Right hindlimb (tissue), 1 donor: ENCODE measurements at places on chromosomes 6 and 20.
A peak's percentile ranks its signal among the peaks of the same experiment; 100 is the strongest.

DNA sequence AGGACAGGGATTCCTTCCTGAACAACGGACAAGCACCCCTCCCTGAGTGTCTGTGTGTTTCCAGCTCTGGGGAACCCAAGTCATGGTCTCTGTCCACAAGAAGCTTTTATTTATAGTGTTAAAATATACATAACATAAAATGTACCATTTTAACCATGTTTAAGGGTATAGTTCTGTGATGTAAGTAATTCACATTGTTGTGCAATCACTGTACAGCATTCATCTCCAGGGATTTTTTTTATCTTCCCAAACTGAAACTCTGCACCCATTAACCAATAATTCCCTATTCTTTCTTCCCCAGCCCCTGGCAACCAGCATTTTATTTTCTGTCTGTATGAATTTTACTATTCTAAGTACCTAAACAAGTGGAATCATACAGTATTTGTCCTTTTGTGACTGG, 84.2 kb downstream of the FOXF2 start:
- no peak for DNase-seq

DNA sequence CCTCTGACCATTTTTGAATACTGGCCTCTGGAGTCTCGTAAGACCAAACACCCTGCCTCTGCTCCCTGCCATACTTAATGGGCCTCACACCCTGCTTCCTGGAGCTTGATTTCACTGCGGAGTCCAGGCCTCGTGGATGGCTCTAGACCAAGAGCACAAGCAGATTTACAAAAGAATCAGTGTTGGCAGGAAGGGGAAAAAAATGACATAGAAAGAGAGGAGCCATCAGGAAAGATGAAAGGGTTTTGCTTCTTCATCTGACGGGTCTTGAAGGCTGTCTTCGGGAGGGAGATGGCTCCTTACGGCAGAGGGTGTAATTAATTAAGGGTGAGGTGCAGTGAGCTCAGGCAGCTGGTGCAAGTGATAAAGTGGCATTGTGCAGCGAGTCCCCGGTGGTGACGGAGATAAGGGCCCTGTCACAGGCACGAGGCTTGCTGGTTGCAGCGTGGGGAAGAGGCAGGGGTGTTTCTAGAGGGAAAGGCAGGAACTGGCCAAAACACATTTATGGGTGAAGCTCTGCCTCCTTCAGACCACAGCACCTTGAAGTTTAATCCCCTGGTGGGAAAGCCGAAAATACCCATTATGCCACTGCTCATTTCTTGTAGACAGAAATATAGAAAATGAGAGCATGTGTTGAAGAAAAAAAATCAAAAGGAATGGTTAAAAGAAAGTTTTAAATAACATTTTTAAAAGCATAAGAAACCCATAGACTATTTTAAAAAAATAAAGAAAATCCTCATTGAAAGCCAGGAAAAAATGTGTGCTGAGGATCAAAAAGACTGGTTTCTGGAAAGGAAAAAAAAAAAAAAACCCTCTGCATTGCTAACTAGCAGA, 128.6 kb upstream of the LRFN2 start:
- DNase-seq, result peak; percentile 25

DNA sequence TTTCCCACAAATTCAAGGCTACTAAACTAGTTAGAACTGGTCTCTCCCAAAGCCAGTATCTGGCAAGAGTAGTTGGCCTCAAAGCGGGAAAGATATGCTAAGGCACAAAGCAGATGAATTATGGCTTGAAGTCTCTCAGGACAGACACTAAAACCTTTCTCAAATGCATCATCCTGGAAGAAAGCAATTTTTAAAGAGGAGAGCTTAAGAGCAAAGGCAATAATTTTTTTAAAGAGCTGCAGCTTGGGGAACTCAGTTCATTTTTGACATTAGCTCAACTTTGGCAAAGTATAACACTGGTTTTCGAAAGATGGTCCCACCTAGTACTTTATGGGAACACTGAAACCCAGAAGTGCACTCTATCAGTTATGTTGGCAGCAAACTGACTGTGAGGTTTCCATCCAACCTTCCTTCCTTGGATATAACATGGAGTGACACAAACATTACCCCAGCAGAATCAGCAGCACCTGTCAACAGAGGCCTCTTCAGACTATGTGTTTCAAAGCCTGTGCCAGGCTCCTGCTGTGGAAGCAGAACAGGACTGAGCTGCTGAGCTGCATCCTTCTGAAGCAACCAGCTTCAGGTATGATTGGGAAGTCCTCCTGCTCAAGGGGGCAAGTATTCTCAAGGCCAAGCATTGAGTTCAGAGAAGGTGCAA, 852.3 kb upstream of the HS3ST5 start:
- peak; percentile 32 for DNase-seq

DNA sequence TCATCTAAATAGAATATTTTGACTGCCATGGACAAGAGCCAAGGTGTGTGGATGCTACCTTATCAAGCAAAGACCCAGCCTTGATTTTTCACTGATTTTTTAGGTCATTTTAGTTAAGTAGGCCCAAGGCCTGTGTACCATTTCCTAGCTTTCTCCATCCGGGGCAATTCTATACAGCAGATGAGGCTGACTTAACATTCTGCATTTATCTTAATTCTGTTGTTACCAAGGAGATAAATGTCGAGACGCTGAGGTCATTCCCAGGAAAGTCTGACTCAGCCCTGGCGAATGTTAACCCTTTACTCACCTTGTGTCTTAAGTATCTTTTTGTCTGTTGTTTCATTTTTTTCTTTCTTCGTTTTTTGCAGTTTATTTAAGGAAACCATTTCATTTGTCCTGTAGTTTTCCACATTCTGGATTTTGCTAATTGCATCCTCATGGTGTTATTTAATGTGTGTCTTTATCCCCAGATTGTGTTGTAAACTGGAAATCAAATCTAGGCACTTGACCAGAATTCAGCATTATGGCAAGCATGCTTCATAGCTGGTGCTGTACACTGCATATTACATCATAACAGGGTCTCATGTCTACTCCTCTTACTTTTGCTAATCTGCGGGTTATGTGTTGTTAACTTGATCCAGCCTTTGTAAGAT, 277.0 kb downstream of the CDKAL1 start:
- no peak for DNase-seq

- no peak for DNase-seq
Observed at GRCh38 chr20:20493701-20494100, 125.8 kb downstream of the INSM1 start.

- DNase-seq, result no peak
Observed at GRCh38 chr20:52242237-52243230, 51.0 kb upstream of the ZFP64 start.

- DNase-seq, result no peak
Observed at GRCh38 chr6:22236626-22237414, 60.0 kb downstream of the PRL start.

DNA sequence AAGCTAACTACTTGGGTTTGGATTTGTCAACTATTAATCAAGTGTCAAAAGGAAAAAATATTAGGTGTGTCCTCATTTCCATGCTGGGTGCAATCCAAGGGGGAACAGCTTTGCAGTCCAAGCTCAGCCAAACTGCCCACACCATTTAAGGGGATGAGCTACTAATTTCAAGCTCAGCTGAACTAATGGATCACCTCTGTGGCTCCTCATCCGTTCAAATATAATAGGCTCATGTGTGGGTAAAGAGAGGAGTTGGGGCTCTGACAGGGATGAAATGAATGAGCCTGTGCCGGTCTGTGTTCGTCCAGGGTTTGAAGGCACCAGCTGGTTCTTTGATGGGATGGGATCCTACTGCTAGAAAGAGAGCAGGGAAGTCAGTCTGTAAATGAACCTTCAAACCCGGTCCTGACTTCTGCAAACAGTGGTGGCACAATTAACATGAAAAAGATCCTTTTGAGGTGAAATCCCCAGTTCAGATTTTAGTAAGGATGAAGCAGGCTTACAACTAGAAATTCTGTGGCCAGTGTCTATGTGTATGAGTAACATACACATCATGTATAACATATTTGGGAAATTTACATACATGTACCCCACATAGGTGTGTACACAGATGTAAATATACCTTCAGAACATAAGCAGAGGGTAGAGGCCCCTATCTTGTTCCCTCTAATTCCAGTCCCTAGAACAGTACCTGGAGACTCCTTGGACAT, 41.9 kb downstream of the TTI1 start:
- no peak for DNase-seq

GRCh38 chr6:101760843-101761621, 367.5 kb downstream of the GRIK2 start:
- DNase-seq, result no peak

- DNase-seq, result no peak
Observed at GRCh38 chr6:6210994-6211393, 109.5 kb downstream of the F13A1 start.

DNA sequence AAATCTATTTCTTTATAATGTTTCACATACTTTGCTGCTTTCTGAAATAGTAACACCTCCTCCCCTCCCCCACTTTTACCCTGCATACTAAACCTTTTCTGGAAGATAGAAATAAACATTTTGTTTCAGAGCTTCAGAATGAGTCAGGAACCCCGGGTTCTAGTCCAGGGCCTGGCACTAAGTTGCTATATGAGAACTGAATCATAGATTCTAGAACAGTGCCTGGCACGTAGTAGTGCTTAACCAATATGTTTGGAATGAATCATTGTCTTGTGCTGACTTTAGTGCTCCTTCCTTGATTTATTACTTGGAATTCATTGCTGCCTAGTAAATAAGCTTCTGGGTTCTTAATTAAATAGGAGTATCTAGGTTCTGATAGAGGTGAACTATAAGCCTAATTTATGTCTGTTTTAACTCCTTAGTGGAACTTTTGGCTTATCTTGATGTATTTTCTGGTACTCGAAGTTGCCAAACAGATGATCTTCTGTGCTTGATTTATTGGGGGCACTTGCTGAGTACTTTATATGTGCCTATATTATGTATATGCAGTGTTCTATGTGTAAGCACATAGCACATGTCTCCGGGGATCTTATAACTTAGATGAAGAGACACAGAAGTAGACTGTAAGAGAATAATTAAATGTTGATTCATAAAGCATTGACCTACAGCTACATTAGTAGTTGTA, 18.6 kb downstream of the TAB2 start:
- no peak for DNase-seq

DNA sequence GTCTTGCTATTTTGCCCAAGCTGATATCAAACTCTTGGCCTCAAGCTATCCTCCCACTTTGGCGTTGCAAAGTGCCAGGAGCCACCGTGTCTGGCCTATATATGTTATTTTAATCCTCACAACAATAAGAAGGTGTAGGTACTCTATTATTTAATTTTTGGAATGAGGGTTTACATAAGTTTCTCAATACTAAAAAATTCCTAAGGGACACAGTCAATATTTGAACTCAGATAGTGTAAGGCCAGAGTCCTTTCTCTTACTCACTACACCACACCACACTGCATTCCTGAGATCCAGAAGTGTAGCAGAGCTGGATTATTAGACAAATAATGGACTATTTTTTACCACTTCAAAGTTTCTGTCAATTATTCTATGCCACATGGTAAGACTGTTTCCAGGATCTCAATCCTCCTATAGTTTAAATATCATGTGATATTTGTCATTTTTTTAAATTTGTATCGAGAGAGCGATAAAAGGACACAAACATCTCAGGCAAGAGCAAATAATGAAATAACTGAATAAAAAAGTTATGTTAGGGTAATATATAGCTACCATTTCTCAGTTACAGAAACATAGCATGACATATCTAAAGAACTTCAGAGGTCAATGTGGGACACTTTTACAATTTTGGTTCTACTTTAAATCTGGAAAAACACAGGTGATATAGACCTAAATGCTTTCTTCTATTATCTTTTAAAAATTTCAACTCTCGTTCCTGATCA, 162.2 kb upstream of the THEMIS start:
- no peak for DNase-seq

DNA sequence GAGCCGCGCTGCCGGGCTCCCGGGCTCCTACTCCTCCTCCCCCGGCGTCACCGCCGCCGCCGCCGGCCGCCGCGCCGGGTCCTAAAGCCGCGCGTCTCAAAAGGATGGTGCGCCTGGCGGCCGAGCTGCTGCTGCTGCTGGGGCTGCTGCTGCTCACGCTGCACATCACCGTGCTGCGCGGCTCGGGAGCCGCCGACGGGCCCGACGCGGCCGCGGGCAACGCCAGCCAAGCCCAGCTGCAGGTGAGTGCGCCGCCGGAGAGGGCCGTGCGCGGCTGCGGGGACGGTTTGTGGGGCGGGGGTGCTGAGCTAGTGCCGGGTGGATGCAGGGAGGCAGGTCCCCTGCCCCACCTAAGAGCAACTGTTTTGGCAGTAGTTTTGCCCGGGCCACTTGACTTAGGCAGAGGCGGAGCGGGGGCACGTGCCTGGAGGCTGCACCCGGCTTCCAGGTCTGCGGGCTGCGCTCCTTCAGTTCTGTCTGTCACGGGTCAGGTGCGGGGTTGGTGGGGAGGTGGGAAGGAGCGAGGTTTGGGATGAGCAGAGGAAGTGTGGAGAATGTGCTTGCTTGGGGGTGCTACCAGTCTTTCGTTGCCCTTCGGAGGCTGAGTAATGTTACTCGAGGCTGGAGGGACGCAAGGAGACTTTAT, 722 bp downstream of the ISM1 start:
- peak; percentile 76 for DNase-seq

DNA sequence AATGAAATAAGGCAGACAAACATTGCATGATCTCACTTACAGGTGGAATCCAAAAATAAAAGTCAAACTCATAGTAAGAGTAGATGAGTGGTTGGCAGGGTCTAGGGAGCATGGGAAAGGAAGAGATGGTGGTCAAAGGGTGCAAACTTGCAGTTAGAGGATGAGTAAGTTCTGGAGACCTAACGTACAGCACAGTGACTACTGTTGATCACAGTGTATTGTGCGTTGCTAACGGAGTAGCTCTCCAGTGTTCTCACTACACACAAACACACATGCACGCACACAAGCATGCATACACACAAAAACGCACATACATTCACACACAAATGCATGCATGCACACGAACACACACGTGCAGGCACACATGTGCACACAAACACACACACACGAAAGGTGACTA, 54.9 kb downstream of the LY86 start:
- DNase-seq, result no peak

DNA sequence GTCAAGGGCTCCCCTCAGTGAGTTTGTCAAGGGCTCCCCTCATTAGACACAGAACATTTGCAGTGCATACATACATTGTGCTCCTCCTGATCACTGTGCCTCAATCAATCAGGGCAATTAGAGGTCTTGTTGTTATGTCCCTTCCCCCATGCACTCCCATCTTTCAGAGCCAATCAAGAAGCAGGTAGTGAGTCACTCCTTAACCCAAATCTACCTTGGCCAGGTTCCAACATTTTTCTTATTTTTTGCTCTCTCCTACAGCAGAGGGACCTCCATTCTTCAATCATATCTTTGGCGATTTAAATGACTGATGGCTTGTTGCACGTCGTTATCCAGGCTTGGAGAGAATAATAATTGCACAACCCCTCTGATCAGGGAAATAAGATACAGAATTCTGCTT, 409.9 kb upstream of the SPTLC3 start:
- no peak for DNase-seq

DNA sequence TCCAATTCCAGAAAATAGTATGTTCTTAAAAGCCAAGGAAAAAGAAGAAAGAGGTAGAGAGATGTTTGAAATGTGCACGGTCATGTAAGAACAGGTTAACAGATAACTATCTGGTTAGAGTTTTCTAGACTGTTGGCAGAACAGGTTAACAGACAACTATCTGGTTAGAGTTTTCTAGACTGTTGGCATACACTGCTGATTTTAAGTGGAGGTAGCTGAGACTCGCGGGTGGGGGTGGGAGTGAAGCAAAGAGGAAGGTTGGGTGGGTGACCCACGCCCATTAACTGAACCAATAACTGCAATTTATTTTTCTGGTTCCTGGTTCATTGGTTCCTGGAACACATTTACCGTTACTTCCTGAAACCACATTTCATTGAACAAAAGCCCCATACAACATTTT, 157.5 kb downstream of the ELOVL4 start:
- no peak for DNase-seq

GRCh38 chr20:1214838-1215261, 11.0 kb upstream of the RAD21L1 start:
- no peak for DNase-seq

GRCh38 chr20:17841751-17842215, 126.8 kb downstream of the SNX5 start:
- peak; percentile 91 for DNase-seq
